Naive thymus-derived CD8-positive, alpha-beta T cell (primary cell): ENCODE measurements at places on chromosomes 7 and 10. TPM values are rescaled to one million over a fixed set of nuclear protein-coding genes. Genes with fewer than 3 reads are reported as not detected.

Gene SERPINE1
- total RNA-seq = 0.11 TPM

Gene SVOPL
- not detected for total RNA-seq

Gene SCRN1
- total RNA-seq = 17.3 TPM

Gene GPR85
- total RNA-seq = not detected

Gene EMX2
- total RNA-seq = not detected

Gene CDC14C
- not detected for total RNA-seq

- no peak for DNase-seq
Measured at GRCh38 chr10:3886641-3887251, 101.7 kb upstream of the KLF6 start.

GRCh38 chr10:79293841-79294581 is 53.3 kb upstream of the PPIF start:
- no peak for DNase-seq

GRCh38 chr10:87090779-87091178 is 3.9 kb downstream of the GLUD1 start:
- DNase-seq = no peak

- no peak for DNase-seq
Measured at GRCh38 chr10:73854310-73854709, 20.0 kb downstream of the CAMK2G start.

DNA sequence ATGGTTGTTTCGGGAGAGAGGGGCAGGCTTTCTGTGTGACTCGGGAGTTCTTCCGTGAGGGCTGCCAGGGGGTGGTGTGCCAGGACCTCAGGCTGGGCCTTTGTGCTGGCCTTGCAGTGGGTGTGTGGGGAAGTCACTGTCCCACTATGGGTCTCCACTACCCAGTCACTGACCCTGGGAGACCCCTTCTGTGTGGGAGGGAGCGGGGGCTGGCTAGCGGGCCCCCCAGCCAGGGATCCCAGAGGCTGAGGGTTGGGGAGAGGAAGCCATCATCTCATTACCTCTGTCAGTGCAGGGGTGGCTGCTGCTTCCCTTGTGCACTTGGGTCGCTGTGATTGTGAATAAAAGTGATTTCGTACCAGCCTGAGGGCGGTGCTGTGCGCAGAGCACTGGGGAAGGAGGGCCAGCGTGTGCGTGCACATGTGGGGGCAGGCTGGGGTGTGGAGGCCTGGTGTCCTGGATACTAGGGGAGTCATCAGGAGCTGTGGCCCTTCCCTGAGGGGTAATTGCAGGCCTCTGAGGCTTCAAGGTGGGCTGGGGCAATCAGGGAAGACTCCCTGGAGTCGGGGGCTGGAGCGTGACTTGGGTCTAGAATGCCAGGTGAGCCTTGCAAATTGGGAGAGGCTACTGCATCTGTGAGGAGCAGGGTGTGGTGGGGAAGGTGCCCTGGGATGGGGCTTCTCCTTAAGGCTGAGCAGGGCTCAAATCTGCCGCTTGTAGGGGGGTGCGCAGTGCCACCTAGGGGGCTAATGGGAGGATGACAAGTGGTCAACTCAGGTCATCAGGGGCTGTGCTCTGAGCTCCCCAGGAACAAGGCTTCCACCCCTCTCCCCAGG is 98.9 kb downstream of the NEURL1 start:
- peak; percentile 30 for DNase-seq

DNA sequence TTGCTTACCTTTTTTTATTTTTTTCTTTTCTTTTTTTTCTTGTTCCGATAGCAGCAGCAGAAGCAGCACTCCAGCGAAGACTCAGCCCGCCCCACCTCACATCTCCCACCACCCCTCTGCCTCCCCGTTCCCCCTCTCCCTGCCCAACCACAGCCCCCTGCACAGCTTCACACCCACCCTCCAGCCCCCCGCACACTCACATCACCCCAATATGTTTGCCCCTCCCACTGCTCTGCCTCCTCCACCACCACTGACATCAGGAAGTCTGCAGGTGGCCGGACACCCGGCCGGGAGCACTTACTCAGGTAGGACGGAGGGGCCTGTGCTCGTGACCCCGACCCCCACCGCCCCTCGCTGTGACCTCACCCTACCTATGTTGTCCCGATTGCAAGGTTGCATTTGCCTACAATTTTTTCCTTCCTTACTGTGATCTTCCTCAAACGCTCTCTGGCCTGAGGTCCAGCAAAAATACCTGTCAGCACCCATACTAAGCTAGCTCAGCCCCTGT is 367.2 kb upstream of the GALNT17 start:
- no peak for DNase-seq

DNA sequence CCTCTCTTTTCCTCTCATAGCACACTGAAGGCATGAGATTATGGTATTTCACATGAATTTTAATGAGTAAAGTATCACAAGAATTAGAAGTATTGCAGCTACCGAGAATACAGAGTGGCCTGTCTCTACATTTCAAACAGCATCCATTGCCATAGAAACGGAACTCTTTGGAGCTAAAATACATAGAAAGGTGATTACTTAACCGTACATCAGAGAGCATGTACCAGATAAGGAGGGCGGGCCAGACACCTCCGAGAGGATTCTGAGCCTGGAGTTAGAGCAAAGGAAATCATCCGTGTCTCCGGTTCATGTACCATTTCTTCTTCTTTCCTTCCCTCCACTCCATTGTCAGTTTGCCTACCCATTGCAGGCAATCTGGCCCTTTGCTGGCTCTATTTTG is 196.7 kb downstream of the KLF6 start:
- DNase-seq = no peak

DNA sequence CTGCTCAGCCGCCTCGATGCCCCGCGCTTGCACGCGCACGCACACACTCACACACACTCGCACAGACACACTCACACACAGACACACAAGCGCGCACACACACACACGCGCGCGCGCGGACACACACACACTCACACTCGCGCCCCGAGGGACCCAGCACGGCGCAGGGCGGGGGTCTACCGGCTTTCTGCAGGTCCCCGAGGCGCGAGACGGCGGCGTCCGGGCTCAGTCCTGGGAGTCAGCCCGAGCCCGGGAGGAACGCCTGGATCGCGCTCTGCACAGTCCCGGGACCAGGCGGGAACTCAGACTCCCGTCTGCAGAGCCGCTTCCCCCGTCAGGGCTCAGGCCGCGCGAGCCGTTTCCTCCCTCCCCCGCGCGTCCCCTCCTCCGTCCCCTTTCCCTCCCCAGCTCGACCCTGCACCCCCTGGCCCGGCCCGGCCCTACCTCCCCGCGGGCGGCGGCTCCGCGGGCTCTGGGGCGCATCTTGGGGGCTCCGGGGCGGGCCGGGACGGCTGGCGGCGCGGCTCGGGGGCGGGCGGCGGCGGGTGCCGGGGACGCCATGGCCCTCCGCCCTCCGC is 464 bp downstream of the DENND2A start:
- DNase-seq = no peak
